CD4-positive, alpha-beta T cell (primary cell): ENCODE measurements at places on chromosomes 4 and X. TPM values are rescaled to one million over a fixed set of nuclear protein-coding genes. Genes with fewer than 3 reads are reported as not detected.

GRCh38 chr4:147223576-147223975 lies 257.3 kb upstream of the EDNRA start:
- no peak overlapping the region for H3K4me3 ChIP-seq
- H3K27me3 ChIP-seq = no peaks in the 10 kb centered on the region
- no peaks in the 10 kb centered on the region for H3K4me1 ChIP-seq

- H3K36me3 ChIP-seq = no peaks in the 10 kb centered on the region
- no peak for DNase-seq
- H3K27me3 ChIP-seq = no peaks in the 10 kb centered on the region
- H3K4me3 ChIP-seq = no peak overlapping the region
These were observed 9.2 kb upstream of the IQSEC2 start for GRCh38 chrX:53290441-53291041.

DNA sequence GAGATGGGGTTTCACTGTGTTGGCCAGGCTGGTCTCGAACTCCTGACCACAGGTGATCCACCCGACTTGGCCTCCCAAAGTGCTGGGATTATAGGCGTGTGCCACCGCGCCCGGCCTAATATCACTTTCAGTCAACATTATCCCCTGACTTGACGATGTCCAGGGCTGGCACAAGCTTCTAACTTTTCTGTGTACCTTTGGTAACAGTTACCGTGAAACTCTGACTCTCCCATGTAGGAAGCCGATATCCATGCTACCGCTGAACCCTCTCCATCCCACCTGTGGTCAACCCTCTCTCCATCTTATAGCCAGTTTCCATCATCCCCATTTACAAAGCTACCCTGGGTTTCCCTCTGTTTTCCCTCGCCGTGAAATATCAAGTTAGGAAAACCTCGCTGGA lies 77.5 kb downstream of the CRLF2 start:
- no peak for DNase-seq
- no peak overlapping the region for H3K27ac ChIP-seq
- H3K36me3 ChIP-seq = no peaks in the 10 kb centered on the region
- H3K4me1 ChIP-seq = no peaks in the 10 kb centered on the region

DNA sequence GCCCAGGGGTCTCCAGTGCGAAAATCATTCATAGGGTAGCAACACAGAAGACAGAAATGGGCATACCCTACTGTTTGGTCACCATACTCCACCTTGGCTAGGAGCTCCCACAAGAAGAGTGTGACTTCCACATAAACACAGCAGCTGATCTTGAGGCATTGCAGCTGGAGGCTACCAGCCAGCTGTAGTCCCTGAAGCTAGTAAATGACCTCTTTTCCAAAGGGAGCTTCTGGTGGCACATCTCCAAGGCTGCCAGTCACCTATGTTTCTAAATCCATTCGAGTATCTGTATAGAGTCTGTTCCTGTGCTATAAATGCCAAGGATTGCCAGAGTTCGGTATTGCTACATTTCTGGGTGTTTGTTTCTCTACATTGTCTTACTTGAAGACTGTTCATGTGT lies 21.3 kb upstream of the PNPLA4 start:
- H3K36me3 ChIP-seq = no peaks in the 10 kb centered on the region
- no peaks in the 10 kb centered on the region for H3K4me1 ChIP-seq
- H3K27ac ChIP-seq = no peak overlapping the region
- DNase-seq = no peak
- H3K4me3 ChIP-seq = no peak overlapping the region

GRCh38 chr4:185559915-185560281 lies 24.6 kb upstream of the PDLIM3 start:
- no peak overlapping the region for H3K4me3 ChIP-seq
- no peaks in the 10 kb centered on the region for H3K4me1 ChIP-seq
- H3K27ac ChIP-seq = no peak overlapping the region
- H3K36me3 ChIP-seq = no peaks in the 10 kb centered on the region

- H3K4me3 ChIP-seq = no peak overlapping the region
- H3K36me3 ChIP-seq = no peaks in the 10 kb centered on the region
- H3K27ac ChIP-seq = no peak overlapping the region
- no peaks in the 10 kb centered on the region for H3K27me3 ChIP-seq
These were observed 217.6 kb downstream of the ZNF674 start for GRCh38 chrX:46327566-46328115.

- no peak overlapping the region for H3K4me3 ChIP-seq
- H3K27ac ChIP-seq = no peak overlapping the region
- no peak for DNase-seq
- H3K36me3 ChIP-seq = no peaks in the 10 kb centered on the region
- H3K27me3 ChIP-seq = no peaks in the 10 kb centered on the region
These were observed 86.3 kb downstream of the GPRIN3 start for GRCh38 chr4:89221167-89221867.

GRCh38 chrX:66036231-66036630 lies 3.6 kb downstream of the VSIG4 start:
- no peaks in the 10 kb centered on the region for H3K36me3 ChIP-seq
- no peak overlapping the region for H3K27ac ChIP-seq
- no peak for DNase-seq
- no peak overlapping the region for H3K4me3 ChIP-seq

GRCh38 chr4:147362938-147363337 lies 118.0 kb upstream of the EDNRA start:
- H3K4me3 ChIP-seq = no peak overlapping the region
- DNase-seq = no peak
- no peaks in the 10 kb centered on the region for H3K27me3 ChIP-seq
- H3K36me3 ChIP-seq = no peaks in the 10 kb centered on the region

DNA sequence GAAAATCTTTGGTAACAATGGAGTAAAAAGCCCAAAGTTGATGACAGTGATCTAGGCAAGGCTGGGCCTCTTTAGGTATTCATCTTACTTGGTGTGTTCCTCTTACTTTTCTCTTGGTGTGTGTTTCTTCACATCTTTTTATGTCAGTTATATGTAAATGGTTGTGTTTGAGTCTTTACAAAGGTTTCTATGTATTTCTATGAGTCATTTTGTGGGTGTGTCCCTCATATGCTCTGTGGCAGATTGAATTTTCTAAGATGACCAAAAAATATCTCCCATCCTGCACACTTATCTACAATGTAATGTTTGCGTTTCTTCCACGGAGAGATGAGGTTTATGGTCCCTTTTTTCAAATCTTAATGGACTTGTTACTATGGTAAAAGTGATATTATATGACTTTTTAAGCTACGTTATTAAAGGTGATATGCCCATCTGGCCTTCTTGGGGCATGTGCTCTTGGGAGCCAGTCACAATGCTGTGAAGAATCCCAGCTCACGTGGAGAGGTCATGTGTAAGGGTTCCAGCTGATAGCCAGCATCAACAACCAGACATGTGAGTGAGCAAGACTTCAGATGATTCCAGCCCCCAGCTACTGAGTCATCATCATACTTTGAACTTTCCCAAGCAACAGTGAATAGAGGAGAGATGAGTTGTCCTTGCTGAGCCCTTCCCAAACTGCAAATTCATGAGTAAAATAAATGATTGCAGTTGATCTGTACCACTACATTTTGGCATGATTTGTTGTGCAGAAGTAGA lies 126.9 kb downstream of the CBLL2 start:
- no peaks in the 10 kb centered on the region for H3K27me3 ChIP-seq
- no peak overlapping the region for H3K27ac ChIP-seq
- H3K4me1 ChIP-seq = no peaks in the 10 kb centered on the region
- no peak for DNase-seq
- no peaks in the 10 kb centered on the region for H3K36me3 ChIP-seq

- H3K27me3 ChIP-seq = no peaks in the 10 kb centered on the region
- H3K4me1 ChIP-seq = peaks cover 52% of the 10 kb centered on the region
These were observed 9.5 kb downstream of the RGS12 start for GRCh38 chr4:3302173-3302785.

- H3K4me3 ChIP-seq = no peak overlapping the region
- H3K27ac ChIP-seq = no peak overlapping the region
- no peaks in the 10 kb centered on the region for H3K27me3 ChIP-seq
- H3K36me3 ChIP-seq = no peaks in the 10 kb centered on the region
These were observed 13.8 kb downstream of the PCDH10 start for GRCh38 chr4:133162941-133163340.

DNA sequence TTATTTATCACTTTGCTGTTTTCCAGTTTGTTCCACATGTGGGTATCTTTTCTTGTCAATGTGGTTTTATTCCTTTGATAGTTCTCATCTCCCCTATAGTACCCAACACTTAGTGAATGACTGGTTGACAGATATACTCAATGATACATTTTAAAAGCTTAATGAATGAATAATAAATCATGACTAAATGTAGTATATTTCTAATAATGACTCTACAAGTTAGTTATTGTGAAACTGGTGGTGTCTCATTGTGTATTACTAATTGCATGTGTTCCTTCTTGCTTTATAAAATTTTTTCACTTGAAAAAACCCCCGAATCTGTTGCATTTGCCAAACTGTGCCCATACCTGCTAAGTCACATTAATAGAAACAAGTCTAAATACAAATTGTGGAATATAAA lies 95.4 kb downstream of the MBNL3 start:
- H3K36me3 ChIP-seq = peaks cover 5% of the 10 kb centered on the region
- no peaks in the 10 kb centered on the region for H3K4me1 ChIP-seq
- no peak for DNase-seq

GRCh38 chr4:5970381-5971077 lies 47.7 kb downstream of the C4orf50 start:
- H3K36me3 ChIP-seq = no peaks in the 10 kb centered on the region
- no peaks in the 10 kb centered on the region for H3K4me1 ChIP-seq
- no peak for DNase-seq

The GABRG1 gene
- not detected for total RNA-seq

The PARM1 gene
- 0.05 TPM for total RNA-seq
